Cerebellum (tissue), 4 donors: ENCODE measurements at places on chromosomes 12 and 14. TPM values are rescaled to one million over a fixed set of nuclear protein-coding genes. Genes with fewer than 3 reads are reported as not detected.

- no peak for DNase-seq
These were observed 4.2 kb upstream of the BAZ2A start for GRCh38 chr12:56634242-56634836.

PTPRB gene
- 8.3 TPM for total RNA-seq

GRCh38 chr14:54789781-54790480 lies 112.7 kb downstream of the GCH1 start:
- no peak for DNase-seq

KSR2 gene
- total RNA-seq, result 3.6 TPM

DNA sequence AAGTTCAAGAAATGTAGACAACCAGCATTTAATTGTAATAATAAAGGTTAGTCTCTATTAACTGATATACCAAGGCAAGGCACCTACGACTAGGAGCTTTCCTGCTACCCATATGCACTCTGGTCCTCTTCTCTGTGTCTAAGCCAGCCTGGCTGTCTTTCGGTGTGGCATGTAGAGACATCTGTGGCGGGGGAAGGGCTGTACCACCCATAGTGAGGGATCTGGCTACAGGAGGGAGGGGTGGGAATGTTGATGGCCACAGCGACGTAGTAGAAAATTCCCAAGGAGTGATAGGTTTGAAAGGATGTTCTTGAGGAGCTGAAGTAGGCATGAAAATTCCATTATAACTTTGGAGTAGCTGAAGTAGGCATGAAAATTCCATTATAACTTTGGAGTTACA lies 344.2 kb downstream of the ATP23 start:
- DNase-seq, result no peak

DNA sequence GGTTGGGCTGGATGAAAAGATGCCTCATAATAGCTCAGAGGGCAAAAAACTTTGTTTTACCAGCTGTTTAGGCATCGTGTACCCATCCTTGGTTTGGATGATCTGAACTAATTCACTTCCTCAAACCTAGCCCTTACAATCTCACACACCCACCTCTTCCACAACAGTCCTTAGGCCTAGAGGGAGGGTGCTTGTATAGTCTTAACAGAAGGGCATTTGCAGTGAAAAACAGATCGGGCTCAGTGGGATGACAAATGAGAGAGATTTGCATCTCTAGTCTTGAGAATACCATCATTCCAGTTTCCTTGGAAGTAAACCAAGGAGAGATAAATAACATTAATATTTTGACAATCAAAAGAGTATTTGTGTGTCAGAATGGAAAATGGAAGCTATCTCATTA lies 11.0 kb downstream of the SLCO1A2 start:
- DNase-seq, result no peak

GLIPR1L1 gene
- total RNA-seq, result not detected

FAR2 gene
- total RNA-seq, result 41.4 TPM

GPRC5A gene
- 0.36 TPM for total RNA-seq

DNA sequence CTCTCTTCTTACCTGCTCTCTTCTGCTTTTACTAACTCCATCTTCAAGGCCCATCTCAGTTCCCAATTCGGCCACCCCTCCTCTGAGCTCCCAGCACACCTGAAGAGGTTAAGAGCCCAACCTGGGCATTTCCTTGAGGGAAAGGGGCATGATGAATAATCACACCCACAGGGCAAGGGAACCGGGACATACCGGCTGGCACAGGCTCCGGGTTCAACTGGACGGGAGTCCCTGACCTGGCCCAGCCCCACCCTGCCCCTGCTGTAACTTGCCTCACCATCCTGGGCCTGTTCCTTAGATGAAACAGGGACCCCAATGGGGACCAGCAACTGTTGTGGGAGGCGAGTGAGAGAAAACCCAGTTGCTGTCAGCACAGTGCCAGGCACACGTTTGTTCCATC lies 8.5 kb downstream of the CCDC85C start:
- no peak for DNase-seq

DNA sequence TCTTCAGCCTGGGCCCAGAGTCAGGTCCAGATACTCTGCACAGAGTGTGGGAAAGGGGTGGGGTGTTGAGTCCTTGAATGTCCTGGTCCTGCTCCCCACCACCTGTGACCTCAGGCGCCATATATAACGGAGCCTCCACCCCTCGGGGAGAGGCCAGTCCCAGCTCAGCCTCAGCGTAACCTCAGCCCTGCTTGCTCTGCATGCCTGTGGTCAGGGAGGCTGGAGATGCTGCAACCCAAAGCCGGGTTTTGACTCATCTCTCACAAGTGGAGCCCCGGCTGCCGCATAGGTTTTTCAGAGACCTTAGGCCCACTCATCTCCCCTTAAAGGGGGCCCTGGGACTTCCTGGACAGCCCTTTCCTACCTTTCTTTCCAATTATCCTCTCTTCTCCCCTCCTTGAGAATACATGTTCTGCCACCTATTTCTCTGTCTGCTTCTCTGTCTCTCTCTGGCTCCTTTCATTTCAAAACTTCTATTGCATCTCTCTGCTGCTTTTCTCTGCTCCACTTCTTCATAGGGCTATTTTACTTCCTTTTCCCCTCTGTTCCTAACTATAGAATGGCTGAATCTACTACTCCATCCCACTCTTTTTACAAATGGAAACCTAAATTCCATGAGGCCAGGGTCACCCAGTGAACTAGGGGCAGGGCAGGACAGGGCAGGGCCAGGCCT lies 1.2 kb downstream of the ITGB7 start:
- no peak for DNase-seq

DNA sequence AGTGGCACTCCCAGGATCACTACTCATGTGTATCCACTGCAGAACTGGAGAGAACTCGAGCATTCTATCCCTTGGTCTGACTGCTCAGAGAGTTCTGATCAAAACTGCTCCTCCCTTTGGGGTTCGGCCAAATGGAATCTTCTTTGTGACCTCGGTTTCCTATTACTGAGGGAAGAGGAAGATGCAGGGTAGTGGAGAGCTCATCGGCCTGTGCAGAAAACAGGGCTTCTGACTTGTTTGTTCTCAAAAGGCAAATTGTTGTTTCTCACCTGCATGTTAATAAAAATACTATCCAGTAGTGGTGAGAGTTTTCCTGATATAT lies 17.1 kb upstream of the AKAP6 start:
- no peak for DNase-seq

DNA sequence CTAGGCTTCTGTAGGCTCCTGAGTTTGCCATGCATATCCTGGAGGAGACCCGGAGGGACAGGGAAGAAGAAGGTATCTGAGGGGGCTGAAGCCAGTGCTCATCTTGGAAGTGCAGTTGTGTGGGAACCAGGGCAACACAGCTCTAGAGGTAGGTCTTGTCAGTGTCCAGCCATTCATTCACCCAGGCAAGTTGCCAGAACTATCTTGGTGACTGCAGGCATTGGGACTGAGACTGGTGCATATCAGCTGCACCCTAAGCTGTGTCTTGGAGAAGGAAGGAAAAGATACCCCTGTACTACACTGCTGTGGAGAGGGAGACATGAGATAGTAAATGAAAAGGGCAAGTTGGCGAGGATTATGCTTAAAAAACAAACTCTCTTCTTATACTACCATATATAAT lies 4.9 kb upstream of the WIF1 start:
- DNase-seq, result no peak

GRCh38 chr12:108875682-108876361 lies 4.1 kb upstream of the DAO start:
- DNase-seq, result no peak

DNA sequence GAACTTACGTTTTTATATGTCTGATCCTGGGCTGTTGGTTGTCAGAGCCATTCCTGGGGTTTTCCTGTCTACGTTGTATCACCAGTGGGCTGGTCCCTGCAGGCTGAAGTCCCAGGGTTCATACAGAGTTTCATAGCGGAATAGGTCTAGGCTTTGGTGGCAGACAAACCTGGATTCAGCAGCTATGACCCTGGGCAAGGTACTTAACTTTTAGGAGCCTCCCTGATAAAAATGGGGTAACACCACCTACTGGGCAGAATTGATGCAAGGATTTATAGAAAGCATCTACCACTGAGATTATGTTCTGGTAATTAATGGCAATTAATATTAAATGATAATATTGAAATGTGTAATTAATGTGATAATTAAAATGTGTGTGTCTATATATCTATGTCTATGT lies 141.2 kb downstream of the SYNE2 start:
- DNase-seq, result no peak

DNA sequence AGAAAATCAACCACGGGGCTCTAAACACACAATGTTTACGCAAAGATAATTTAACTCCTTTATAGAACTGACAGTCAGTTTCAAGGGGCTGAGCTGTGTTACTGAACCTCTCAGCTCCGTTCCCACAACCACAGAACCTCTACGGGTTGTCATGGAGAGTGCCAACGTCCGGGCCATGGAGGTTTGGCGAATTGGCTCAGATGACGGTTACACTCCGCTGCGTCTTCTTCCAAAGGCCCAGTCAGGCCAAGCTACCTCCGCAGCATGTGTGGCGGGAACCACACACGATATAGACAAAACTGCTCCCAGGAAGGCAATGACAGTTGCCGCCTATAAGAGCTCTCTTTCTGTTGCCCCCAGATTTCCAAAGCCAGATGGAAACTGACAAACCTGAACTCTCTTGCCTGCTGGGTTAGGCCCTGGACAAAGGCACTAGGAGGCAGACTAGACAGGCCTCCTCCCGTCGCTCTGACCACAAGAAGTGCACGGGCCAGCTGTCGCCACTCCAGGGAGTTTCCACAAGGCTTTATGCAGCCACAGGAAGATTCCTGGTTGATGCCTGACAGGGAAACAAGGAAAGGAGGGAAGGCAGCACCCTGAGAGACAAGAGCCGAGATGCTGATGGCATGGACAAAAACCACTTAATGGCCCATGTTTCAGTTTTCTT lies 30.3 kb downstream of the CCDC88C start:
- DNase-seq, result no peak

TDG gene
- total RNA-seq, result 42.9 TPM

DNA sequence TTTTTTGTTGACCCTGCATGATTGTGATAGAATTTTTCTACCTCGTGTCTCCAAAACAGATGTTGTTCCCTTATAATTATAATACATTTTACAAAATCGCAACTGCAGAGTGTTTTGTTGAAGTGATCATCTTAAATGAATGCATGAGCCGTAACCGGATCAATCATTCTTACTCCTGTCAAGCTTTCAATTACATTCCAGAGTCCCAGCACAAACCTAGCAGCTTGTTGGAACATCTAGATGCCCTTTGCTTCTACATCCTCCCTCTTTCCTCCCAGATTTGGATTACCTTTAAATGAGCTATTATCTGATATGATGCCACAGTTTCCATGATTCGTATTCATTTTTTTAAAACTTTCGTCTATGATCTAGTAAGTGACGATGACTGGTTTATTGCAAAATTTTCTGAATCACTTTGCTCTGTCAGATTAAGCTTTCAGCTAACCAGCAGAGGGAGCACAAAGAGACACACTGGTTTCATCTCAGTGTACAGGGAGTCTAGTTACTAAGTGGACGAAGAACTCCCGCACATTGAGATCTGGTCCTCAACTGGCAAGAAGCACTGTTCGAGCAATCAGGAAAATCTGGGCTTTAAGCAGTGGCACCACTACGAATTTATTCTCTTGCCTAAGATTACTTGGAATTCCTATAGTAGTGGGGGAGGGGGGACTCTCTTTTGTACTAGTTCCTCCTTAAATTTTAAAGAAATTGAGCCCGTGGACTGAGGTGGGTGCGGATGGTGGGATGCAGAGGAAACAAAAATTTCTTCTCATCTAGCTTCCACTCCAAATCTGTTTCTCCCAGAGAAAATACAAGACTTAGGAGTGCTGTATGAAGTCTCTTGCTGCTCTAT lies 40.9 kb downstream of the TSHR start:
- DNase-seq, result peak; percentile 35

DNA sequence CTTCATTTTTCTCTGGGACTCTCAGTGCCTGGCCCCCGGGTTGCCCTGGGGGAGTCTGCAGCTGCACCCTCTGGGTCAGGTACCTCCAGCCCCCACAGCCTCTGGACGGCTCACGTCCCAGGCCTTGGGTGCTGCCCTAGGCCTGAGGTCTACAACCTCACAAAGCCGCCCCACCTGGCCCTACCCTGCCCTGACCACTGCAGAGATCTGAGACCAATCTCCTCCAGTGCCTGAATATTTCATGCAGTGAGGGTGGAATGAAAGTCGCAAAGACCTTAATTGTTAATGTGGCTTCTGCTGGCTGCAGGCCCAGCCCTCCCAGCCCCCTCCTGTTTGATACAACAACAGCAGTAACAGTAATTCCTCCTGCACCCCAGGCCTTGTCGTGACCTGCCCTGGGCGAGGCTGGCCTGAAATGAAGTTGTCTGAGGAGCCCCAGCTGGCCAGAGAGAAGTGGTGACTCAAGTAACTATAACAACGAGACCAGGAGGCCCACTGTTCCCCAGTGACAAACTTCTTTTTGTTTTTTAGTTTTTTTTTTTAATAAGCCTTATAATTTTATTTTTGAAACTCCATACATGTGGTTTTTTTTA lies 8.8 kb upstream of the CCDC85C start:
- no peak for DNase-seq

- peak; percentile 68 for DNase-seq
These were observed 844 bp downstream of the DPF3 start for GRCh38 chr14:72892879-72893635.

GRCh38 chr12:122073815-122074214 lies 4.7 kb upstream of the MLXIP start:
- no peak for DNase-seq

- DNase-seq, result no peak
These were observed 684.3 kb downstream of the TMEM121 start for GRCh38 chr14:106210650-106211049.

- no peak for DNase-seq
These were observed 227.5 kb downstream of the MON2 start for GRCh38 chr12:62694116-62694515.

LIN52 gene
- 17.0 TPM for total RNA-seq

IL23A gene
- not detected for total RNA-seq

DNA sequence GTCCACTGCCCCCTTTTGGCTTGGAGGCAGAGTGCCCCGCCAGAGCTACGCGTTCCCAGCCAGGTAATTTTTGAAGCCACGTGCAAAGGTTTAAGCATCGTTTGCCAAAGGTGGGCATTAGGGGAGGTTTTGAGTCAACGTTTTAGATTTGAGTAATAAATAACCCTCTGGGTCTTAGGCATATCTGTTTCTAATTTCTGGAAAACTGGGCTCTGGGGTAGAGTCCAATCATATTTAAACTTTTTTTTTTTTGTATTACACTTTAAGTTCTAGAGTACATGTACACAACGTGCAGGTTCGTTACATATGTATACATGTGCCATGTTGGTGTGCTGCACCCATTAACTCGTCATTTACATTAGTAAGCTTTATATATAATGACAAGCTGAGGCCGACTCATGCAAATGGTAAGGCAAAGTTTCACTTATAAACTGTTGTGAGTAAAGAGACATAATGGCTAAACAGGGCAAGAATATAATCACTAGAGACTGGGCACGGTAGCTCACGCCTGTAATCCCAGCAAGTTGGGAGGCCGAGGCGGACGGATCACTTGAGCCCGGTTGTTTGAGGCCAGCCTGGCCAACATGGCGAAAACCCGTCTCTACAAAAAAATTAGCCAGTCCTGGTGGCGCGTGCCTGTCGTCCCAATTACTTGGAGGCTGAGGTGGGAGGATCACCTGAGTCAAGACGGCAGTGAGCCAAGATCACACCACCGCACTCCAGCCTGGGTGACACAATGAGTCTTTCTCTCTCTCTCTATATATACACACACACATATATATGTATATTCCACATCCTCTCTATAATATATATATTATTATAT lies 491 bp upstream of the NR2C1 start:
- no peak for DNase-seq

SLC41A2 gene
- 70.6 TPM for total RNA-seq

- DNase-seq, result no peak
These were observed 17.7 kb upstream of the CCDC91 start for GRCh38 chr12:28172434-28173030.
